Nephron progenitor cell (in vitro differentiated cells): ENCODE measurements at places on chromosomes 12 and 14.

- no peak for DNase-seq
These were observed 32.1 kb upstream of the C2CD5 start for GRCh38 chr12:22576473-22576872.

DNA sequence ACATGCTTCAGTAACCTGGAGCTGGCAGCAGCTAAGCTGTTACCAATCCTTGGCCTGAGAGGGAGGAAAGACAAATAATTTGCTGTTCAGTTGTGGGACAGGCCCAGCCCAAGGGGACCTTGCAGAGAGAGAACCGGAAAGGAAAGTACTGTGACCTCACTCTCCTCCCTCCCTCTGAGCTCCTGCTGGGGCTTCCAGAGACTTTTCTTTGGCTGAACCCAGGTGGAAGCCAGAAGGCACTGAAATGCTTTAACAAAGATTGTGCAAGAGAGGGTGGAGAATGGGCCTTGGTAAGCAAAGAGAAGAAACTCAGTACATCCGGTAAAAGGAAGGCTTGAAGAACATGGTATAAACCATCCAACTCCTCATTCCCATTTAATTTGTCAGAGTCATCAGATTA, 457.1 kb downstream of the GLT1D1 start:
- no peak for DNase-seq

GRCh38 chr12:52055731-52056711, 4.8 kb downstream of the NR4A1 start:
- DNase-seq = no peak

- no peak for DNase-seq
These were observed 375.1 kb upstream of the DDHD1 start for GRCh38 chr14:53528185-53528671.

GRCh38 chr12:113802000-113802749, 163.9 kb downstream of the RBM19 start:
- no peak for DNase-seq

GRCh38 chr12:104534162-104534856, 77.6 kb downstream of the CHST11 start:
- DNase-seq = no peak

GRCh38 chr12:62654326-62655241, 188.0 kb downstream of the MON2 start:
- DNase-seq = no peak

GRCh38 chr12:132555686-132556085, 54.7 kb downstream of the LRCOL1 start:
- no peak for DNase-seq

GRCh38 chr14:66045572-66046021, 440.6 kb upstream of the CCDC196 start:
- DNase-seq = no peak

DNA sequence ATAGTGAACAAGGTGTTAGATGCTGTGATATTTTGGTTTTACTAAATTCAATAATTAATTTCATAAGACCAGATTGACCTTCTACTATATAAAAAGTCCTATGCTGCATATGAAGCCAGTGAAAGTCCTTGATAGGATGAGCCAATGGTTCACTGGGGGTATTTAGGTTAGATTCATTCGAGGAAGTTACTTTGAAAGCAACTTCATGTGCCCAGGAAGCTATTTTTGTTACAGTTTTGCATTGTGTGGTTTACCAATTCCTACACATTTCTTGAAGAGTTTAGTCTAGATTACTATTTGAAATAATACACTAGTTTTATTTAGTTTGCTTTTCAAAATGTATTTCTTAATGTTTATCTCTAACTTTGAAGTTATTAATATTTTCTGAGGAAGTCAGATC, 58.5 kb upstream of the RMST start:
- DNase-seq = no peak

- DNase-seq = no peak
These were observed 83.1 kb downstream of the SH2B3 start for GRCh38 chr12:111488798-111489197.

DNA sequence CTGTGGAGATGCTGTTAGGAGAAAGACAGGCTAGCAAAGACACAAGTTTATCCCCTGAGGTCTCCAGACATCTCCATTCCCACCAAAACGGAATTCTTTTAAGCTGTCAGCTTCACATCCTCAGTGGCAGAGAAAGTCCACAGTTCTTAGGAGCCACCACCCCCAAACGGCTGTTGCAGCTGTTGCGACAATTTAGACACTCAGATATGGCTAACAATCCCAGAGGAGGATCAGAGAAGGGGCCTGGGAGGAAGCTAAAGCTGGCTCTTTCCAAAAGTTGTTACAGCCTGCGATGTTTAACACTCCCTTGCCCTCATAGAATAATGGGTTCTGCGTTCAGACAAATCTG, 1.9 kb upstream of the ATP5MC2 start:
- DNase-seq = no peak

GRCh38 chr12:53334822-53335221, 1.3 kb downstream of the SP7 start:
- DNase-seq = no peak

GRCh38 chr12:81811061-81811777, 52.1 kb upstream of the PPFIA2 start:
- no peak for DNase-seq

DNA sequence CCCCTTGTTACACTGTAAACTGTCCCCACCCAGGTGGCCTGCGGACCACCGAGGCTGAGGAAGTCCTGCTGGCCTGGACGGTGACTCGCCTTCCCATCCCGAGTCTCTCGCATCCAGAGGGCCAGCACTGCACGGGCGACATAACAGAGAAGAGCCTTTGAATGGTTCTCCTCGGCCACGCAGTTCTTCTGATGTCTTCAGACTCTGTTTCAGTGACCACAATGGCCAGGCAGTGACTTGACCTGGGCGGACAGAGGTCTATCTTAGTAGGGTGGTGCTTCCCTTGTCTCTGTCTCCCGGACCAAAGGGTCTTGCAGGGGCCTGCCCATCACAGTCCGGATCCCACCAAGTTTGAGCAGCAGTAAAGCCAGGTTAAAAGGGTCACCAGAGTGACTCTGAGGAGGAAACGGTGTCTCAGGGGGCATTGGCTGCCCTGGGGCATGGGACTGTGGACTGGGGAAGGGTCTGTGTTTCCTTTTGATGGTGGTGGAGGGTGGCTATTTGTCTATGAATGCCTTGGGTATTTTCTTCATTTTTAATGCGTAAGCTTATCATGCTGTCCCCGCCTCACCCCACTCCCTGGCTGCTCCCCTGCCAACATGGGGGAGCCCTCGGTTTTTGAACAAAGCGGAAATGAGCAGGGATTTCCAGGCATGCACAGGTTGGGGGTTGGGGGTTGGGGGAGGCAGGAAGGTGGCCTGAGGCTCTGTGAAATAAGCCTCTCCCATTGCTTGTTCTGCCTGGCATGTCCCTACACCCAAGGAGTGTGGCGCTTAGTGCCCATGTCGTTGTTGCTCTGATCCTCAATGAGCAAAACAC, 10.3 kb downstream of the KRT85 start:
- DNase-seq = no peak

DNA sequence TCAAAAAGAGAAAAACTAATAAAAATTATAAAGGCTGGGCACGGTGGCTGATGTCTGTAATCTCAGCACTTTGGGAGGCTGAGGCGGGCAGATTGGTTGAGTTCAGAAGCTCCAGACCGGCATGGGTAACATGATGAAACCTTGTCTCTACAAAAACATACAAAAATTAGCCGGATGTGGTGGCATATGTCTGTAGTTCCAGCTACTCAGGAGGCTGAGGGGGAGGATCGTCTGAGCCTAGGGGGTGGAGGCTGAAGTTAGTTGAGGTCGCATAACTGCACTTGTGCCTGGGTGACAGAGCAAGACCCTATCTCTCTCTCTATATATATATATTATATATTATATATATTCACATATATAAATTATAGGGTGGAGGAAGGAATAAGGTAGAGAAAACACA, 32.5 kb upstream of the ANO2 start:
- DNase-seq = no peak

DNA sequence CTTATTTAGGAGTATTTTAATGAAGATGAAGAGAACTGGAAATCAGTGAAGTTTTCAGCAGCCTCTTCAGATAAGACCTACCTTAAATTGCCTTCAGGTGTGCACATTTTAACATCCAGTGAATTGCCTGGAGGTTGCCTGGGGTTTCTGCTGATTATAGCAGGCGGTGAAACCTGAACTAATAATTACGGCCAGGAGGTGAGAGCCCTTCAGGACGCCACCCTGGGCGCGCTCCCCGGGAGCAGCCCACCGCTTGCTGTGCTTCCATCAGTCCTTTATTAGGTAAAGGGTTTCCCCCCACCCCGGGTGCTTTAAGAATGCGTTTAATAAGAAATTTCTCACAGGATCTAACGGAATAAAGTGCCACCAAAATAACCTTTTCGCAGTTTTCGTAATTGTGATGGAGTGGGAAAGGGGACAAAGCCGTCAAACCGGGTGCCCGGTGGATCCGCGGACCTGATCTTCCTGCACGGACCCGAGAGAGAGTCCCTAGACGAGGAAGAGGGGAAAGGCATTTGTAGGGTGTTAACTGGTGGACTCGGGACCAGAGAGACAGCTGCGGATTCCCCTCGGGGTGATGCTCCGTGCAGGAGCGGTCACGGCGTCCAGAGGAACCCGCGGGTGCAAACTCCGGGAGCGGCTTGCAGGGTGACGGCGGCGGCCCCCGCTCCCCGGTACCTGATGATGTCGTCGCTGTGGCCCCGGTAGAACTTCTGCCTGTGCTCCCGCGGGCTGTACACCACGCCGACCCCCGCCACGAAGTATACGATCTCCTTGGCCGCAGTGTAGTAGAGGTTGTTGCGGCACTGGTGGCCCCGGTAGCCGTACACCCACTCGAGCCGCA, 902 bp downstream of the EML5 start:
- DNase-seq = peak; percentile 13

DNA sequence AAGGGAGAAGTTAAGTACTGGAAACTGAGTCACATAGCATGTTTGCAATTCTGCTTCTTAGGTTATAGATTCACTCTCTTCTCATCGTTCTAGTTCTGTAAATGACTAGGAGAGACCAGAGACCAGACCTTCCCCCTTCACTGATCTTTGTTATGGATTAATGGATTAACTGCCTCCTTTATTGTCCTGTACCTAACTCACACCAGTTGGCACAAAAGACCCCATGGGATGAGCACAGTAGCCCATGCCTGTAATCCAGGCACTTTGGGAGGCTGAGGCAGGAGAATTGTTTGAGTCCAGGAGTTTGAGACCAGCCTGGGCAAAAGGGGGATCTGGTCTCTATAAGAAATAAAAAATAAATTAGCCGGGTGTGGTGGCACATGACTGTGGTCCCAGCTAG, 20.8 kb downstream of the BCAT1 start:
- DNase-seq = no peak

- DNase-seq = no peak
These were observed 51.0 kb upstream of the SRSF5 start for GRCh38 chr14:69715725-69716477.

DNA sequence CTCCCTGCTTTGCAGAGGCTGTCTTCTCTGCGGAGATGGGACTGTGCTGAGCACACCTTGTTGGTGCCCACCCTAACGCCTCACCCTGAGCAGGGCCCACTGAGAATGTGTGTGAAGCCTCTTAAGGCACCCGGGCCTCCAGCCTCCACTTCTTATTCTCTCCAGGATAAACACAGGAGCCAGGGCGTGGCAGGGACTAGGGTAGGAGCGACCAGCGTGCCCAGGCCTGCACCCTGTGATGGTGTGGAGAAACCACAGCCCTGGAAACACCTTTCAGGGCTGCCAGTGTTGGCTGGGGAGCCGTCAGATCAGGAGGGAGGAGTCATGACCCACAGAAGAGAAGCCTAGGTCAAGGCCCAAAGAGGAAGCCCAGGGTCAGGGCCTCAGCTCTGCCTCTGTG, 41.3 kb downstream of the VDR start:
- DNase-seq = no peak

- DNase-seq = no peak
These were observed 5.9 kb downstream of the TOMM20L start for GRCh38 chr14:58401587-58401986.

- DNase-seq = no peak
These were observed 147.6 kb downstream of the DPF3 start for GRCh38 chr14:72745991-72746980.

GRCh38 chr14:92573761-92574498, 60.3 kb downstream of the RIN3 start:
- DNase-seq = no peak

GRCh38 chr12:68012712-68013111, 23.5 kb downstream of the IFNG-AS1 start:
- DNase-seq = no peak

DNA sequence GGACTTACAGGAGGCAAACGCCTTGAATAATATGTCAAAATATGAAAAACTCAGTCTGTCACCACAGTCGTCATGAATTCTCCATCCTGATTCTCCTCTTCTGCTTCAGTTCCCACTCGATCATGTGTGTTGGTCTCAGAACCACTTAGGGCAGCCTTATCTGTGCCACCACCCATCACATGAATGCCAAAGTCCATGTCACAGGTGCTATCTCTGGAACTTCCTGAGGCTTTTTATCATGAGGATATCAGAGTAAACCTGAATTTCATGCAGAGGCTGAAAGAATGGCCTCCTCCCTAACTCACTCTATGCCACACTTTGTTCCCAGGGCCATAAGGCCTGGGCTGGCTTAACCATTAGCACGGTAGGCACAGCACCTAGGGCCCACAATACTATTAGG, 28.8 kb upstream of the MAP3K9 start:
- no peak for DNase-seq

- no peak for DNase-seq
These were observed 70.4 kb downstream of the MOK start for GRCh38 chr14:102234331-102235264.

DNA sequence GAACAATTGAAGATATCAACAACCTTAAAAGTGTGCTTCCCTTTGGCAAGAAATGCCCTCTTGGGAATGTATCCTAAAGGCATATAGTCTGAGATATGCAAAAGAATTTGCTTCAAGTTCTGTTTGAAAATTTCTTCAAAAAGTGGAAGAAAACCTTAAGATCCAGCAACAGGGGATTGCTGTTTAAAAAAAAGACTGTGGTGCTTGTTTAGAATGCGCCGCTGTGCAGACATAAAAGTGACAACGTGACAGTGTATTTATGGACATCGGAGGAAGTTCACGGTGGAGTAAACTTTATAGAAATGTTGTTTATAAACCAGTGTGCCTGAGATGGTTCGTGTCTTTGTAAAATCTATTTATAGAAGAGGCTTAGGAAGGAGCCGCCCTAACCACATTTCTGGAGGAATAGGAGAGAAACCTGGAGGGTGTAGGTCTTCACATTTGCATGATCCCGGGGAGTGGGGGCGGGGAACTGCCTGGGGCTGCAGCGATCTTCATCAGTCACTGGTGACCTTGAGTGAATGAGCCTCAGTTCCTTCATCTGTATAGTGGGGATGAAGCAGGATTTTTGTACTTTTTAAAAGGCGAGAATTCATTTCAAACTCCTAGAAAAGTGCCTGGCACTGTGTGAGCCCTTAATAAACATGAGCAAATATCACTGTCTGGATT, 27.5 kb downstream of the ADGRD1 start:
- DNase-seq = no peak
